ENCODE measurements at places on chromosomes 1 and 21. TPM values are rescaled to one million over a fixed set of nuclear protein-coding genes. Genes with fewer than 3 reads are reported as not detected.

DNA sequence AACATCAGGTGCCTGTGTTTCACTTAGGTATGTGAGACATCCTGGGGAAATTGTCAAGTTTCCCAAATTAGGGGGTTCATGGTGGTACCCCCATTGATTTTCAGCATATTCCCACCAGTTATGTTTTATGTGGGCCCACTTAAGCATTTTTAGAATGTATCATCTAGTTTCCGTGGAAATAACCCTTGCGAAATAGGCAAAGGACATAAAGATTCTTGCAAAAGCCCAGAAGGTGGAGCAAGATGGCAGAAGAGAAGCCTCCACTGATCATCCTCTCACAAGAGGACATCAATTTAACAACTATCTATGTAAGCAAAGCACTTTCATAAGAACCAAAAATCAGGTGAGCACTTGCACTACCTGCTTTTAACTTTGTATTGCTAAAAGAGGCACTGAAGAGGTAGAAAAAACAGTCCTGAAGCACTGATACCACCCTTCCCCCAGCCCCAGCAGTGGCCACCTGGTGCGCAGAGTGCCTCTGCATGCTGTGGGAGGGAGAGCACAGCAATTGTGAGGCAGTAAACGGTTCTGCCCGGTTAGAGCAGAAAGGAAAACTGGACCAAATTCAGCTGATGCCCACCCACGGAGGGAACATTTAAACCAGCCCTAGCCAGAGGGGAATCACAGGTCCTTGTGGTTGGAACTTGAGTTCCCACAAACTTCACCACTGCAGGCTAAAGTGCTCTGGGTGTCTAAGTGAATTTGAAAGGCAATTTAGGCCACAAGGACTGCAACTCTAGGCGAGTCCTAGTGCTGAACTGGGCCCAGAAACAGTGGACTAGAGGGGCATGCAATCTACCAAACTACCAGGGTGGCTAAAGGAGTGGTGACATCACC lies 23.2 kb downstream of the MCOLN2 start:
- DNase-seq: no peak

- DNase-seq: no peak
These were observed at the start of gene CRYBG2 for GRCh38 chr1:26353976-26354820. CRYBG2 (minus strand) TSS chr1:26354130; CDS start chr1:26346657, 7,473 bp downstream.

DNA sequence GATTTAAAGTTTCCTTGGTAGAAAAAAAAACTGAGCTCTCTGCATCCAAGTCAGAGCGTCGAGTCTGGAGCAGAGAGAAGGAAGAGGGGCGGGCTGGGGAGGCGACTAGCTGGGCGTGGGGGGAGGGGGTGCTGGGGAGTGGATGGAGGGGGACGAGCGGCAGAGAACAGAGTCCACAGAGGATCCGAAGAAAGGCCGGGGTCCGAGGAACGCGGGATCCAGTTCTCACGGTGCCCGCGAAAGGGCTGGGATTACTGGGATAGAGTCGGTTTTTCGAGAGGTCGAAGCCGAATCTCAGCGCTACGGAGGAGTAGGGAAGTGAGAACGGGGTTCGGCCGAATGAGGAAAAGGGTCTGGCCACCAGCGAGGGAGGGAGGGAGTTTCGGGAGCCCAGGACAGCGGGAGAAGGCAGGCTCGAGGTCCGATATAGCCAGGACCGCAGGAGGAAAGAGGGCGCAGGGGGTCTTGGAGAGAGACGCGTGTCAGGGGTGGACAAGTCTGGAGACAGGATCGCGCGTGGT lies 665 bp downstream of the DAB1 start:
- no peak for DNase-seq

DNA sequence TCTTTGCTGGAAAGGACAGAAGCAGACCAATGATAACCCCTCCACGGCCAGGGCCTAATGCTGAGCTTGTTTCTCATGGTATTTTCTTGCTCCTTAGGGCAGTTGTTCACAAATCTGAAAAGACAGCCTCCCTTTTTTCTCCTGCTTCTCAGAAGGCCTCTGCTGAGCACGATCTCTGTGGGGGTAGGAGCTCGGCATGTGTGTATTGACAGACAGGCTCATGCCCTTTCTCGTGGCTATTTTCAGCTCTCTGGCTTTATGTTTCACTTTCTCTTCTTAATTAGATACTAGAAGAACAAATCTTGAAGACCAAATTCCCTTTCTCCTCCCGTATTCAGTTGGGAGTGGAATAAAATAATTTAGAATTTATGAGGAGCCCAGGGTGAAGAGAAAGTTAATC lies 768 bp upstream of the RIIAD1 start:
- DNase-seq: peak; percentile 36

- no peak for DNase-seq
These were observed 49.2 kb upstream of the ABCG1 start for GRCh38 chr21:42169758-42170157.

DNA sequence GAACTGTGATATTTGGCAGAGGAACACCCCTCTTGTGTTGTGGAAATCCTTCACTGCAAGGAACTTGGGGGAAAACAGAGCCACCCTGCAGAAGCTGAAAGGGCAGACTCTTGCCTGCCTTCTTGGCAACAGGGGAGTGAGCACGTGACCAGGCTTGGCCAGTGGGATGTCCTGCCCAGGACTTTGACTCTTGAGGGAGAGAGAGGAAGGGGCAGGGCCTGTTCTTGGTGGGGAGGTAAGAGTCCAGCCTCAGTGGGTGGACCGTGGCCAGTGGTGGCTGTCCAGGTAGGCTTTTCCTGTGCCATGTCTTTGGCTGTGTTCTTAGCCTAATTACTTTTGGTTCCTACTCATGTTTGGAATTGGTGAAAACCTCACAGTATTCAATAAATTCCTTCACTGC lies 8.6 kb upstream of the AK2 start:
- DNase-seq: no peak

GRCh38 chr1:234686035-234686434 lies 76.1 kb upstream of the IRF2BP2 start:
- DNase-seq: no peak

DNA sequence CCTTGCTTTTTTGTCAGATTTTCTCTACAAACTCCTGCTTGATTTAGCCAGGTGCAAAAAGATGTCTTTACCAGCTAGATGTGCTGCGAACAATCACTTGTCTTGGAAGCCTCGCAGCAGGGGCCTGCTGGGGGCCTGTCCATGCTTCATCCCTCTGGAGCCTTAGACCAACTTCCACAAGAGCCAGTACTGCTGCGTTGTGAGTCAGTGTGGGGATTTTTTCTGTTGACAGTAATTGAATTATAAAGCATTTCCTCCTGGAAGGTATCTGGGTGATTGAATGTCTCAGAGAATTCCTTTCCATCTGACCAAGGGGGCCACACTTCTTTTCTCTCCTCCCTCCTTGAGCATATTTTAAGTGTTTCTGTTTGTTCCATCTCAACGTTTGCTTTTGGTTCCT lies 40.4 kb upstream of the LDLRAP1 start:
- no peak for DNase-seq

DNA sequence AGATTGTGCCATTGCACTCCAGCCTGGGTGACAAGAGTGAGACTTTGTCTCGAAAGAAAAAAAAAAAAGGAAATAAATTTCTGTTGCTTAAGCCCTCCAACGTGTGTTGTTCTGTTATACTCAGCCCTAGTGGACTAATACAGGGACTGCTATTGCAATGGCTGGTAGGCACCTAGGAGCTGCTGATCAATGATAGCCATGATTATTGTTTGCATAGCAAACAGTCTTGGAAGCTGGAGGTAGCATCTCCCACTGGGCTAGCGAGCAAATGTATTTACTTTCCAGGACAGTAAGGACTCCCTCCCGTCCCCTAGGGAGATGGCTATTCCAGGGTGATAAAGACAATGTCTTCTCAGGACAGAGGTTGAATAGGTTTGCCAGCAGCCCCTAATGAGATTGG lies 13.5 kb upstream of the TNFRSF8 start:
- DNase-seq: no peak

GRCh38 chr1:43952731-43953346 lies 6.1 kb downstream of the IPO13 start:
- DNase-seq: no peak

DNA sequence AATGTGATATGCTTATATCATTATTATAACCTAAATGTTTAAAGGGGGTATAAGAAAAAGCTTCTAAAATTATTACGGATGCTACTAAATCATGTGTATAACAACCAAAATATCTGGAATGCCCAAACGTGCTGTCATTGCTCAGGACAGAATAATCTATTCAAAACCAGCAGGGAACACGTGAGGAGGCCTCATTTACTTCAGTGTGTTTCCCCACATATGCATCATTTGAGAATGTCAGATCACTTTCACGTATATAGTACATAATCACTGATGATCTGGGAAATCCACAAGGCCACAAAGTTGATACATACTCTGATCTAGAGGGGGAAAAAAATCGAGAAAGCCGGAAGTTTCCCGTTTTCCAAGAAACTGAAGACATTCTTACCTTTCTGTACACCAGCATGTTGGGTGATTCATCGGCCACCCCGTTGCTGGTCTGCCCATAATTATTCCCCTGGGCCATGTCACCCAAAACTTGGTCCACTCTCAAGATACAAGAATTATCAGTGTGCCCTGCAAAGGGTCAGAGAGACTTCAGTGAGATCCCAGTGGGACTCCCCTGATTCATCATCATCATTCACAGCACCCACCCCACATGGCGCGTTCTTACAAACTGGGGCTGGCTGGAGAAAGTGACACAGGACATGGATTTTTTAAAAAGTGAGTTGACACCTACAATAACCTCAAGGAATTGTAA lies 1.5 kb downstream of the RGS7 start:
- DNase-seq: no peak

GRCh38 chr1:166132496-166132895 lies 34.3 kb downstream of the FAM78B start:
- DNase-seq: no peak

- DNase-seq: no peak
These were observed 13.3 kb downstream of the H6PD start for GRCh38 chr1:9247894-9248293.

DNA sequence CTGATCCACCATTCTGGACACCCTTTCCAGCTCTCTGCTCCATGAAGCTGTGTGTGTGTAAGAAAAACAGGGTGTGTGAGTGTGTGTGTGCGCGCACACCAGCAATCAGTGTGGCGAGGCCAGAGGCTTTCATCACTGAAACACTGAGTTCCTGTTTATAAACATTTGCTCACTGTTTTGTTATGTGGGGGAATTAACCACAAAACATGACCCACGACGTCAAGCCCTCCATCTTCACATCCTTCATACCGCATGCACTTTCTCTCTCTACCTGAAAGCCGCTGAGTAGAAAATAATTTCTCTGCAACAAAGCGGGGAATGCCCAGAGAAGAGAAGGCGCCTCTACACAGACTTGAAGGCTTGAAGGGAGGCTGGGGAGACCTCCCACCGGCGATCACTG lies 148.9 kb upstream of the IRF2BP2 start:
- DNase-seq: no peak

DNA sequence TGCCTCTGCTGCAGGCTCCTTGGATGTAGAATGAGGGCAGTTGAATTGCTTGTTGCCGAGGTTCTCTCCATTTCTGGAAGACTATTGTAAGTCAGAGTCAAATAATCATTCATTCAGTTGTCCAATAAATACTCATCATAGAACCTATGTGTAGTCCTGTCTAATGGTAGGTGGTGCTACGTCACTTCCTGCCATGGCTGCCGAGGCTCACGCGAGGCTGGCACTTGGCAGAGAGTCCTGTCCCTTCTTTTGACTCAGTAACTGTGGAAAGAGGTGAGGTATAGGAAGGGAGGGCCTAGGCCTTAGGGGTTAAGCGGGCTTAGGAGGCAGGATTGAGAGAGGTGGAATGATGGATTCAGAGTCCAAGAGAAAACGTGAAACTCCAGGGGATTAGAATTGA lies 9.7 kb downstream of the ADARB1 start:
- no peak for DNase-seq

- no peak for DNase-seq
These were observed 173.8 kb upstream of the USP24 start for GRCh38 chr1:55388960-55389359.

DNA sequence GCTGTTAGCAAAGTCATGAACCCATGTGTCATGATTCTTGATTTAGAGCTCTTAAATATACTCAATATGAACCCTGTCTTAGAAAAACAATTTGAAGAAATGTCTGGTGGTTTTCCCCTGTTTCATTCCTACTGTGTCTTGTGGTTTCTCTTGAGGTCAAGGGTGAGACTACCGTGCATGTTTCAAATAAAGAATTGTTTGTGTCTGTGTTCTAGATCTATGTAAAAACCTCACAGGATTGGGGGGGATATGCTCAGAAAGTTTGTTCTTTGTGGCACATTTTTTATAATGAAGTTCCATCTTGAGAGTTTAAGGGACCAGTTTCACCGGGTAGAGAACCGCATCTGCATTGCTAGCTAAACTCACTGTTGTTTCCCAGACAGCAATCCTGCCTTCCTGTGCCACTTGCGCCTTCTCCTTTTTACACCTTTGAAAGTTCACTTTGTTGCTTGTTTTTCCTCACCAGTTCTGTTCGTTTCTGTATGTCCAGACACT lies 30.9 kb upstream of the CACYBP start:
- no peak for DNase-seq

DNA sequence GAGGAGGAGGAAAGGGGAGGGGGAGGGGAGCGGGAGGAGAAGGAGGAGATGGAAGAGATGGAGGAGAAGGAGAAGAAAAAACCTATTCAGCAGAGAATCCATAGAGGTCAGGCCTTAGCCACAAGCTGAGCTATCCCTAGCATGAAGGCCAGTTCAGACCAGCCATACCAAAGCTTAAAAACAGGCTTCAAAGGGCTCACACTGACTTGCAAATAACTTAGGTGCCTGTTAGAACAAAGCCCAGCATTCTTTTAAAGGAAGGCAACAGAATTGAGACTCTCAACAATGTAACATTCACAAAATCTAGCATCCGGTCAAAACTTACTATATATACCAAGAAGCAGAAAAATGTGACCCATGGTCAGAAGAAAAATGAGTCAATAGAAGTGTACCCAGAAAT lies 43.6 kb upstream of the IFFO2 start:
- DNase-seq: no peak

DNA sequence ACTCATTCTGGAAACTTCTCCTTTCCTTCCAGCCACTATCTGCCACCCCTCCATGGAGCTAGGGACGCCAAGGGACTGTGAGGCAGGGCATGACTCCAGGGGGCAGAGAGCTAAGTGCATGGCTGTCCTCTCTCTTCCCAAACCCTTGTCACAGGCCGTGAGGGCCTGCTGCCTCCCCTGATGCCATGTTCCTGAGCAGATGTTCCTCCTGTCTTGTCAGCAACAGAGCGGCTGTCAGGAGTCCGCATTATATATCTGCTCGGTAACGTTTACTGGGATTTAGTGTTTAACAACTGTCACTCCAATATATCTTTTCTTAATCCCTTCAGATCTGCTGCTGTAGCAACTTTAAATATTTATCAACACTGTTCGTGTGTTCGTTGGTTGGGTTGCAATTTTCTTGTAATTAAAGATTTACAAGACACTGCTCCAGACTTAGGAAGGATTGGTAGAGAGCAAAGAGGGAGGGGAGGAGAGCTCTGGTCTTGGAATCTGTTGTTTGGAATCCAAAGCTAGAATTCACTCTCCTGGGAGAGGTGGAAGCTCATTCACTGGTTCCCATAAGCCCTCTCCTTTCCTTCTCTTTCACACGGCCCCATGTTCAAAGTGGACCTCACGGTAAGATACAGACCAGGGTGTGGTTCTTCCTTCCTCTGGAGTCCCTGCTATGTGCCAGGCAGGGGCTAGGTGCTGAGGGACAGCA lies 76.2 kb downstream of the MDM4 start:
- DNase-seq: no peak

Gene LCE3D
- not detected for total RNA-seq

Gene NRIP1
- 26.8 TPM for total RNA-seq

Gene PLPP3
- 103 TPM for total RNA-seq

Gene IRF6
- 19.2 TPM for total RNA-seq

Gene SLC25A44
- 32.8 TPM for total RNA-seq

Gene TMEM125
- 2.0 TPM for total RNA-seq

Gene OR2T35
- total RNA-seq: not detected

Gene MEGF6
- 16.1 TPM for total RNA-seq

Gene NECTIN4
- 0.63 TPM for total RNA-seq

Gene SPRR2F
- total RNA-seq: not detected

Gene SLC35F3
- total RNA-seq: 0.87 TPM

Gene TSPAN1
- 14.6 TPM for total RNA-seq

Gene TCEANC2
- total RNA-seq: 16.1 TPM
